KG1 (cell line): ENCODE measurements at places on chromosomes 13 and 19.

DNA sequence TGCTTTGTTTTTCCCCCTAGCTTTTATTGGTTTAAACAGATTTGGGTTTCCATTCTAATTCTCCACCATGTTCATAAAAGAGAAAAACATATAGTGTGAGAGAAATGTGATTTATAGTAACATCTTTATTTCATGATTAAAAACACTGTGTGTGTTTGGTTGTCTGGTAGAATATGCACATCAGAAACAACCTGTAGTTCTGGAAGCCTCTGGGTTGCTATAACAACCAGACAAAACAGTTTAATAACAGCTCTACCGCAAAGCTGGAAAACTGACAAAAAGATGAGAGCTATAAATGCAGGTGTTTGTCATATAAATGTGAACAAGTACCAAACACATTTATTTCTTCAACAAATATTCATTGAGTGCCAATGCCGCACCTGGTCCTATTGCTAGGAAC lies 9.8 kb downstream of the KBTBD6 start:
- DNase-seq, result no peak

GRCh38 chr19:6983448-6983847 lies 37.8 kb downstream of the MBD3L2B start:
- no peak for DNase-seq

DNA sequence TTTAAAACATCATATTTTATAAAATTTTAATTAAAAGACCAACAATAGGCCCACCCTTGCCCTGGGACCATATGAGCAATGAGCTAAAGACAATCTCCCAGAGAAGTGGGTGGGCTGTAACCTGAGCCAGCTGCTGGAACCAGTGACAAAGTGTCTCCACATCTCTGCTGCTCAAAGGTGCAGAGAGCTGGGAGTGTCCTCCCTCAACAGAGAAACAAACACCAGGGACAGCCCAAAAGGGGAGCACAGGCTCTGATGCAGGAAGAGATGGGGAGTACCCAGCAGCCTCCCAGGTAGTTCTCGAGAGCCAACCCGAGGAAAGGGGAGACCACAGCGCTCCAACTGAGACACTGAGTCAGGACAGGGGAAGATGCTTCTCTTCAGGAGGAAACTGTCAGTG lies 39.1 kb downstream of the DOCK9 start:
- DNase-seq, result no peak

GRCh38 chr19:16073481-16073880 lies 2.8 kb upstream of the TPM4 start:
- DNase-seq, result no peak

DNA sequence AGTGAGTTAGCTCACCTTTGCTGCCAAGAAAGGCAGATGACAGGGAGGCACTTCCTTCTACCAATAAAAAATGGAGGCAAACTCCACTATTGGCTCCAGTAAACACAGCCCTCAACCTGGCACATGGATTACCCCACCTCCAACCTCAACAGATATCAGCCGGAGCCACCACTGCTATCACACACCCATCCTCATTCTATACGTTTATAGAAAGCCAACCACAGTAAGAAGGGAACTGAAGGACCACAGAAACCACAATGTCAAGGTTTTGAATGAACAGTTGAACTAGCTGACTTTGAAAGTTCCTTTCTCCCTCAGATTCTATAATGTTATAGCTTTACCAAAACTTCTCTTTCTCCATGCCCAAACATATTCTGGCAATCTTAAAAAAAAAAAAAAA lies 526.2 kb downstream of the UQCRFS1 start:
- no peak for DNase-seq

DNA sequence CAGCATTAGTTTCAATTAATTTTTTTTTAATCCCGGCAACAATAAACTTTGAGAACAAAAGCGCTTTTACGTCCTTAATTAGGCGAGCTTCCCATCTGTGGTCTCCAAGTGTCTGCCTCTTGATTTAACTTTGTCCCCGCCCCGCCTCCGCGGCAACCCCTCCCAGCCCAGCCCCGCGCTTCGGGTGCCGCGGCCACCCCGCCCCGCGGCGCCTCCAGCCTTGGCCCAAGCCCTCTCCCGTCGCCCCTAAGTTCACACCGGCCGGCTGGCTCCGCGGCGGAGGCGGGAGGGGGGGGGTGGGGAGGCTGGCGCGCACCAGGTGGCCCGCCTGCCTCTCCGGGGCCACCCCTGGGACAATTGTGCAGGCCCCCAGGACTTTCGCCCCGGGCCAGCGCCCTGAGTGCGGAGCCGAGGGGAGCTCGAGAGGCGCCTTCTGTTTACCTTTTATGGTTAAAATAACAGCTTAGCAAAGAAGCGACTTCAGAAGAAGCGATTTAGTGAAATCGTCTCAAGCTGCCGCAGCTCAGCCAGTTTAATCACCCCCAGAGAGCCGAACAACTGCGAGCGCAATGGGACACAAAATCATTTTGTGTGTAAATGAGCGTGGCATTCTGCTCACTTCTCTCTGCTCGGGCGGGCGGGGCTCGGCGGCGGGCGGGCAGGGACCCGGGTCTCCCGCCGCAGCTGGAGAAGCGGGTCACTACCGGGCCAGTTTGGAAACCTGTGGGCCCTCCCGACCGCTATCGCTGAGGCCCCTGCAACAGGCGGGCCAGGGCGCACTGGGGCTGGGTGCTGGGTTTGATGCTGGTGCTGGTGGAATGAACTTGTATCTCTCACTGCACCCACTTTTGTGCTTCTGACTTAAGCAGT lies 1.4 kb downstream of the KCTD15 start:
- no peak for DNase-seq

GRCh38 chr19:11274533-11275086 lies 12.3 kb upstream of the DOCK6 start:
- no peak for DNase-seq
